NCI-H748 treated with DMSO at 0.1 percent for 48 hours (cell line): ENCODE measurements at places on chromosomes 4 and X.

DNA sequence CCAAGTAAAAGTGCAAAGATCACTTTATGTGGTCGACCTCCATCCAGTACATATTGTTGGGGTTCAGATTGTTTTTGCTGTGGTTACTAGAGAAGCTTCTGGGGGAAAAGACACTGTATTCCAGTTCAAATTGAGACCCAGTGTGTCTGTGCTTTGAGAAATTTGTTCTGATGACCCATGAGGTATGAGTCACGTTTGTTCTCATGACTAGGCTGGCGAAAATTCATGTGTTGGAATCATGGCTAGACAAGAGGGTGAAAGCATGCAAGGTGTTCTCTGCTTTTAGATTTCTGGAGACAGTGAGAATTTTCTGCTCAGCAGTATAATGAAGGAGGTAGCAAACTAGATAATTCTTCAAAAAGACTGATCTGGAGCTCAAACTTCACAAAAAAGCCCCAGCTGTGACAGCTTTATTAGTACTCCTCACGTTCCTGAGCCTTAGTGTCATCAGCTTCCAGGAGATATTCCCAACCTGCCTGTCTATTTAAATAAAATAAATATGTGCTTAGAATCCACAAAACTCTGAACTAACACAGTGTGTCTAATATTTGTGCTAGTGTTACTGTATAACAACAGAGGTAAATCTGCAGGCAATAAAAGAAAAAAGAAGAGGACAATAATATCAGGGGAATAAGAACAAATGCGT lies 24.4 kb upstream of the FAM47B start:
- DNase-seq: no peak

DNA sequence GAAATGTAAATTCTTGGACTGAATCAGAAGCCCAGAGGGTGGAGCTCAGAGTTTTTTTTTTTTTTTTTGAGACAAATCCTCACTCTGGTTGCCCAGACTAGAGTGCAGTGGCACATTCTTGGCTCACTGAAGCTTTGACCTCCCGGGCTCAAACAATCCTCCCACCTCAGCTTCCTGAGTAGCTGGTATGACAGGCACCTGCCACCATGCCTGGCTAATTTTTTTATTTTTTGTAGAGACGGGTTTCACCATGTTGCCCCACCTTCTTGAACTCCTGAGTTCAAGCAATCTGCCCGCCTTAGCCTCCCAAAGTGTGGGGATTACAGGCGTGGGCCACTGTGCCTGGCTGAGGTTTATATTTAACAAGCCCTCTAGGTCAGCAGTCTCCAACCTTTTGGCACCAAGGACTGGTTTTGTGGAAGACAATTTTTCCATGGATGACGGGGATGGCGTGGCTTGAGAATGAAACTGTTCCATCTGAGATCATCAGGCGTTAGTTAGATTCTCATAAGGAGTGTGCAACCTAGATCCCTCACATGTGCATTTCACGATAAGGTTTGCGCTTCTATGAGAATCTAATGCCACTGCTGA lies 76.7 kb downstream of the FHIP1A start:
- DNase-seq: no peak

DNA sequence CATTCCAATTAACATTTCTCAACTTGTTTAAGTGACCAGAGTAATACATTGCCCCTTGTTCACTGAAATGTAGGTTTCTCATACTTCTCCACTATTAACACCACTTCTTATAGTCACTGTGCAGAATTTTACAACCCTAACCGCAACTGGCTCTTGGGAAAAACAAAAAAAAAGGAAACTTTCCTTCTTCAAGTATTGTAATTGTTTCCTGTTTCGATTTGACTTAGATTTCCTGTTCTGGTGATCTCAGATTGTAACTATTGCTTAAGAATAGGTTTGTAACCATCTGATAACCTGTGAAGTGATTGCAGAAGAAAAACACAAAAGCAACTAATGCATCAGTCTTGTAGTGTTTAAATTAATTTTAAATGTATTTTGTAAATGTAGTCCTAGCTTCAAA lies 594.7 kb upstream of the GALNT7 start:
- no peak for DNase-seq

- no peak for DNase-seq
Observed at GRCh38 chr4:111040904-111041303, 418.0 kb upstream of the PITX2 start.

GRCh38 chrX:132648895-132649294 lies 160.1 kb upstream of the MBNL3 start:
- no peak for DNase-seq

GRCh38 chr4:917992-918391 lies 14.1 kb downstream of the GAK start:
- DNase-seq: no peak

DNA sequence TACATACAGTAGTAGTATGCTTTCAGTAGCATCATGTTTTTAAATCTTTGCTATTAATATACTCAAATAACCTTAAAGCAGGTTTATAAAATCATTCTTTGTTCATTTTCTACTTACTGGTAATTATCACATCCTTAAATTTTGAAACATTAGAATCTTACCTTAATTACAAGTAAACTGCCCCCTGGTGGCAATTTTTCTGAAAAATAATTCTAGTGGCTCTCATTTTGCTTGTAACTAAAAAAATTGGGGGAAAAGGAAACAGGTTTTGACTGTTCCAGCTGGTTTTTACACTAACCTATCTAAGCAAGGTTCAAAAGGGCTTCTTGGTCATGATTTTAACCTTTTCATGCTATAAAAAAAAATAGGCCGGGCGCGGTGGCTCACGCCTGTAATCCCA lies 18.5 kb upstream of the DCAF4L1 start:
- no peak for DNase-seq

DNA sequence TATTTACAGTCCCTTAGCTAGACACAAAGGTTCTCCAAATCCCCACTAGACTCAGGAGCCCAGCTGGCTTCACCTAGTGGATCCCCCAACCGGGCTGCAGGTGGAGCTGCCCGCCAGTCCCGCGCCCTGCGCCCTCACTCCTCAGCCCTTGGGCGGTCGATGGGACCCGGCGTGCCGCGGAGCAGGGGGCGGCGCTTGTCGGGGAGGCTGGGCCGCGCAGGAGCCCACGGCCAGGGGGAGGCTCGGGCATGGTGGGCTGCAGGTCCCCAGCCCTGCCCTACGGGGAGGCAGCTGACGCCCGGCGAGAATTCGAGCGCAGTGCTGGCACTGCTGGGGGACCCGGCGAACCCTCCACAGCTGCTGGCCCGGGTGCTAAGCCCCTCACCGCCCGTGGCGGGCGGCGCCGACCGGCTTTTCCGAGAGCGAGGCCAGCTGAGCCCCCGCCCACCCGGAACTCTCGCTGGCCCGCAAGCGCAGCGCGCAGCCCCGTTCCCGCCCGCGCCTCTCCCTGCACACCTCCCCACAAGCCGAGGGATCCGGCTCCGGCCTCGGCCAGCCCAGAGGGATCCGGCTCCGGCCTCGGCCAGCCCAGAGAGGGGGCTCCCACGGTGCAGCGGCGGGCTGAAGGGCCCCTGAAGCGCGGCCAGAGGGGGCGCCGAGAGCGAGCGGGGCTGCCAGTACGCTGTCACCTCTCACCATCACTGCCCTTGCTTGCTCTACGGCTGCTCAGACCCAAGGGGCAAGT lies 39.4 kb downstream of the WFS1 start:
- DNase-seq: no peak

- no peak for DNase-seq
Observed at GRCh38 chr4:101337688-101338087, 9.6 kb downstream of the PPP3CA start.

DNA sequence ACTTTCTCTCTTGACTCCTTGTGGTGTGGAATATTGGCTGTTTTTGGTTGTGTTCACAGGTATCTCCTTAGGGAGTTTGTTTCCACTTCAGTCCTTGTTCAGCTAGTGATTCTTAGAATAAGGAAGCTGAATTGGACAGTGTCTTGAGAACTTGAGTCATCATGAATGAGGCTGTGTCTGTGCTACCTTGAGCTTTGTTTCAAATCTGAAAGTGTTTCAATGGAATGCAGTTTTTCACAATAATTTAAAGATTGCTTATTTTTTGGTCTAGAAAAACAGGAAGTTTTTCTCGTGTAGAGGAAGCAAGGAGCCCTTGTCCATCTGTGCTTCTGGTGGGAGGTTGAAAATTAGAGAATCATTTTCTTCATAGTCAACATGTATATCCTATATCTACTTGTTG lies 76.5 kb downstream of the ZNF518B start:
- DNase-seq: no peak

GRCh38 chrX:6738518-6739470 lies 203.9 kb upstream of the VCX3A start:
- DNase-seq: no peak

DNA sequence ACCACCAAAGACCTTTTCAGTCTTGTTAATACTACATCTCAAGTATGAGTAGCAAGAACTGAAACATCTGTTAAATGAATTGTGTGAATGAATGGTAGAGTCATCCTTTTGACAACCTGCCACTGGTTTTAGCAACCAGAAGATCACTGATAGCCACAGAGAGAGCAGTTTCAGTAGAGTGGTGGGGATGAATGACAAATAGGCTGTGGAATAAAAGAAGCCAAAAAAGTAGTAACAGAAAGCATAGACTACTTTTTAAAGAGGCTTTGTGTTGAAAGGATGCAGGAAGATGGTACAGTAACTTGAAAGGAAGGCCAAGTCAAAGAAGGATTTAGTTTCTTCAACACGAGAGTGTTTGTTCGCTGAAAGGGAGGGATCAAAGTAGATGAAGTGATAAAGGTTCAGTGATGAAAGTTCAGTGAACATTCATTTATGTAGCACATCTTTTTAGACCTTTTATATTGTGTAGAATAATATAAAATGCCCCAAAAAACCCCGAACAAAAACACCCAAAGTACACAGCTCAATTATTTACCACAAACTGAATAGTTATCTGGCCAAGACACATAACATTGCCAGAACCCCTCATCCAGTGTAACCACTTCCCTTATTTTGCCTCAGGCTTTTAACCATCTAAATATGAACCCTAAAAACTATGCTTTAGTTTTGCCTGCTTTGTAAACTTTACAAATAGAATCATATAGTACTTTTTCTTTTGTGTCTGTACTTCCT lies 40.1 kb upstream of the EIF1AX start:
- DNase-seq: no peak

DNA sequence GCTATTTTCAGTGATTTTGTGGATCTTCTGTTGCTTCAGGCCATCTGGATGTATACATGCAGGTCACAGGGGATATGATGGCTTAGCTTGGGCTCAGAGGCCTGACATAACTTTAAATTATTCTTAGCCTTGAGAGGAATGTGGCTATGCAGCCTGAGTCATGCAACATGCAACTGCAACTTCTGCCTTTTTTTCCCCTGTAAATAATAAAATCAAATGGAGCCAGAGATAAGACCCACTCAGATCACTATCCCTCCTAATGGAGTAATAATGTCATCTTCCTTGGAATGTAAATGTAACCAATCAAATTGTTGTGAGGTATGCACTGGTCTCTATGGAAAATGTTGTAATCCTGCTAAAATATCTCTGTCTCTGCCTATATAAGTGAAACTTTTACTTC lies 54.9 kb downstream of the MAGEB17 start:
- DNase-seq: no peak

DNA sequence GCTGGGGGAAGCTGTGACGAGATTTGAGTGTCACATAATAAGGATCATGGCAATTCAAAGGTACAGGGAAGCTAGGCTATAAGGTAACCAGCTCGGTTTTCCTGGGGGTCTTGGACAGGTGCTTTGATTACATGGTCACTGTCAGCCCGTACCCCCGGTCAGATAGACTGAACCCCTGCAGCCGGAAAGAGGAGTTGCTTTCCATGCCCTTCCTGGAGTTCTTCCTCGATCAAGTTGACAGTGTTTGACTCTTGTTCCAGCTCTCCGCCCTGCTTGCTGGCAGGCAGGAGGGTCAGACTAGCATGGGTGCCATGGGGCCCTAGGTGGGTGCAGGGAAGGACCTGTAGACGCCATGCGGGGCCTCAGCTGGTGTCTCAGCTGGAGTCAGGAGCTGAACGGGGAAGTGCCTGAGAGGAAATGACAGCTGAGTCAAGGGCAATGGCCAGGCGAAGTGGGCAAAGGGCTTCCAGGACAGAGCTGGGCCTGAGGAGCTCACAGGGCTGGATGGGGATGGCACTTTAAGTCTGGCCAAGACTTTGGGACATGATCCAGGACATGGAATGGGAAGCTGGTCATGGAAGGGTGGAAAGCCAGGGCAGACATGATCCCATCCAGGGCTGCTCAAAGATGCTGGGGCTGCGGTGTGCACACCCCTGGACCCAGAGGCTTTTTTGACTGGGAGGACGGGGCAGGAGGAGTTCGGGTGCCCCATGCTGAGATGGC lies 1.6 kb downstream of the TMEM187 start:
- DNase-seq: no peak

DNA sequence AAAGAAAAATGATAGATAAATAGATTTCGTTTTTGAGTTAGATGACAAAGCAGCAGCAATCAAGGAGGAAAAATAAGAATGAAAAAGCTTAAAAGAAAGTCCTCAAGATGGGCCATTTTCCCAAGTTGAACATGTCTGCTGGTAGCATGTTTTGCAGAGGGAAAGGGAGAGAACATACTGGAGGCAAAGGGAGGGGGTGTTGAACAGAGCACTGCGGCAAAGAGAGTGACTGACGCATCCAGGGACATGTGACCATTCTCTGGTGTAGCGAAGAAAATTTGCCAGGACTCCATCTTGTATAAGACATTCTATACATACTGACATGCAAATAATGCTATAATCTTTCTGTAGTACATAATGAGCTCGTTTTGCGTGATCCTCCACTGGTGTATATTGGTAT lies 1.2 kb downstream of the LINC00632 start:
- peak; percentile 70 for DNase-seq

DNA sequence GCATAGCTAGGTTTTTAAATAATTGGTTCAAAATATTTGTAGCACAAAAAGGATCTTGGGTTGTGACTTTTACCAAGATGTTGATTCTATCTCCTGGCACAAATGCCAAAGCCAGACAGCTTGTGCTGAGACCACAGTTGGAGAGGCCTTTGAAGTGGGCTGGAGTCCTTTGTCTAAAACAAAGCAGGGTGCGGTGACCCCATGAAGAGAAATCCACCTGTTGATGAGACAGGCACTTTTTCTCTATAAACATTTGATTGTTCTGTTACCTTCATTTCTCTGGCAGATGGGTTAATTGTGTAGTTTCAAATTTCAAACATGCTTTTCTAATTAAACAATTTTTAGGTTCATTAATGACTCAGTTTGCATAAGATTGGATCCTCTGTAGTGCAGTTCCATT lies 56.7 kb downstream of the STOX2 start:
- DNase-seq: peak; percentile 47

DNA sequence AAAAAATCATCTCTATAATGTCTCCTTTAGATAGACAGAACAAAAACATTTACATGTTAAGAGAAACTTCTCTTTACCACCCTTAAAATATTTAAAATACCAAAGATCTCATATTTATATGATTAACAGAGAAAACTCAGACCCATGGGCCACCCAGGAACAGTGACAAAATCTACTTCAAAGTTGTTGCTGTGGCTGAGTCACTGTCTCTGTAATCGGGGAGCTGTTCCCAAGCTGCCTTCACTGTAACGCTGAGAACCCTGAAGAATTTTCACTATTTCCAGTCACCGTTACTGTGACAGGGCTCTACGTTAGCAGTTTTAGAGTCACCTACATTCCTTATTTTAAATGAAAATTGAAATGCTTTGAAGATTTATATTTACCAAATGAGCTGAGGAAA lies 9.0 kb upstream of the DAPP1 start:
- DNase-seq: no peak

- DNase-seq: no peak
Observed at GRCh38 chrX:154855256-154855655, 20.8 kb upstream of the SMIM9 start.

GRCh38 chr4:156692016-156692415 lies 279.6 kb downstream of the PDGFC start:
- DNase-seq: no peak
